ENCODE measurements at places on chromosomes 1 and 21.

DNA sequence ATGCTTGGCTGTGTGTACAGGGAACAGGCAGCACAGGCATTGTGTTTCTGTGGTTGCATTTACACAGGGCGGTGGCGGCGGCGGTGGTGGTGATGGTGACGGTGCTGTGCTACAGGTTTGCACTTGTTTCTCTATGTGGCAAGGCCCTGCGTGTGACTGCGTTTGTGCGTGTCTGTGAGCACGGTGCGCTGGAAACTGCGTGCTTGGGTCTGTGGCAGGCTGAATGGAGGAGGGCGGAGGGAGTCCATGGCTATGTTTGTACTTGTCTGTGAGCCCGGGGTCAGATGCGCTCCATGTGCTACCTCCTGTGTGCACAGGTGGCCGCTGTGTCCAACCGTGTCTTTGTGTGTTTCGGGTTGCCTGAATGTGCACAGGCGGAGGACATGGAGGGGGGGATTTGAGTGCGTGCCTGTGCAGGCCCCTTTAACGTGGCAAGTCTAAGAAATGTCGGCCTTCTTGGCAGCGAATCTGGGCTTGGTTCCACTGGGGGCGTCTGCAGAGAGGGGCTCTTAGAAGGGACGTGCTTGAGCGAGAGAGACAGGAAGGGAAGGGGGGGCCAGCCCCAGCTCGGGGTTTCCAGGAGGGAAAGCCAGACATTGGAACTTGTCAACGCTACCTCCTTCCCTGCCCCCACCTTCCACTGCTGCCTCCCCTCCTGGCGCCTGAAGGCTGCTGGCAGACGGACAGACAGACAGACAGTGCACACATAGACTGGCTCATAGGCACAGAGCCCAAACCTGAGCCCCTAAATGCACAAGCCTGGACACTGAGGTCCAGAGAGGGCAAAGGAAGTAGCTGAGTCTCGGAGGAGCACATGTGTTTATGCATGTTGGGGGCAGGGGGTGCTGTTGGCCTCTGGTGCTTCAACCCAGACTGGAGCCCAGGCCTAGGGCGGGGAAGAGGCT is 32.7 kb upstream of the WASF2 start:
- DNase-seq, result peak; percentile 47

DNA sequence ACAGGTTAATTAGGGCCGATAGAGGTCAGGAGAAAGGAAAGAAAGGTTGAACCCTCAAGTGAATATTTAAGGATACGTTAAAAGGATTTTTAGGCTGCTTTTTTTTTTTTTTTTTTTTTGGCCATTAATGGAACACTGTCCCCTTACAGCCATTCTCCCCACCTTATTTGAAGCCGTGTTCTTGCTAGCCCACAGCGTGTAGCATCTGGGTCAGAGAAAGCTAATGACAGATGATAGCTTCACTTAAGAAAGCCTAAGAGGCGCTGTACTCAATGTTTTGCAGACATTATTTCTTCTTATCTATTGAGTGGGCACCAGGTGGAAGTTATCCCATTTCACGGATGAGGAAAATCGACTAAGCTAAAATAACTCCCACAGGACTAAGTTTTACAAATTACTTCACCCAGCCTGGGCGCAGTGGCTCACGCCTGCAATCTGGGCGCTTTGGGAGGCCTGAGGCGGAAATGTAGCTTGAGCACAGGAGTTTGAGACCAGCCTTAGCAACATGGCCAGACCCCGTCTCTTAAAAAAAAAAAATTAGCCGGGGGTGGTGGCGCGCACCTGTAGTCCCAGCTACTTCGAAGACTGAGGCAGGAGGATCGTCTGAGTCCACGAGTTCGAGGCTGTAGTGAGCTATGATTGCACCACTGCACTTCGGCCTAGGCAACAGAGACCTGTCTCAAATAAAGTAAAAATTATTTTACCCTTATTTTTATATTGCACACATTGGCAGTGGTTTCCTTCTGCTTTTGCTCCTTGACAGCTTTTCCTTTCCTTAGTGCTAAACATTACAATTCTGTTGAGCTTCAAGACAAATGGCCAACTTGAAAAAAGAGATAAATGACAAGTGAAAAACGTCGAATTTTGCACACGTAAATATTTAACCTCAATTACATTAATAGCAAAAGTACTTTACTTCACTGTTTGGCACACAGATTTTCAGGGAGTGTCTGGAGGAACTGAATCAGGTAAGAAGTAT is 1.1 kb upstream of the PHTF1 start:
- DNase-seq, result no peak

DNA sequence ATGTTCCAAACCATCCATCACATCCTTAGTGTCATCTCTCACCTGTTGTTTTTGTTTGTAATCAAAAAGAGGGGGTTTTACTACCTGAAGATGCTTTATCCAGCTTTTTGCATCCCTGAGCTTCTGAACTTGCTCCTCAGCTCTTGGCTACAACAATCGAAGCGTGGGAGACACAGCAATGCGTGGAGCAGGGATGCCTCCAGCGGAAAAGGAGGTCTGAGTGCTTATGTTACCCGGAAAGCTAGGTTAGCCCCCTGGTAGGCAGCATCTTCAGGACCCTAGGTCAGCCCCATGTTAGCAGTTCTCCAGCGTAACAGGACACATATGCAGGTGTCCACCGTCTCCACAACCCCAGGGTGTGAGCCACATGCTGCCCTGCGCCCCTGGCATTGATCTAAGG is 141.5 kb downstream of the RRAGC start:
- no peak for DNase-seq

DNA sequence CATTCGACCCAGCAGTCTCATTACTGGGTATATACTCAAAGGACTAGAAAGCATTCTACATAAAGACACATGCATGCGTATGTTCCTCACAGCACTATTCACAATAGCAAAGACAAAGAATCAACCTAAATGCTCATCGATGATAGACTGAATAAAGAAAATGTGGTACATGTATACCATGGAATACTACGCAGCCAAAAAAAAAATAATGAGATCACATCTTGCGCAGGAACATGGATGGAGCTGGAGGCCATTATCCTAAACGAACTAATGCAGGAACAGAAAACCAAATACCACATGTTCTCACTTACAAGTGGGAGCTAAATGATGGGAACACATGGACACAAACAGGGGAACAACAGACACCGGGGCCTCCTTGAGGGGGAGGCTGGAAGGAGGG is 43.7 kb downstream of the ELF3 start:
- DNase-seq, result no peak

DNA sequence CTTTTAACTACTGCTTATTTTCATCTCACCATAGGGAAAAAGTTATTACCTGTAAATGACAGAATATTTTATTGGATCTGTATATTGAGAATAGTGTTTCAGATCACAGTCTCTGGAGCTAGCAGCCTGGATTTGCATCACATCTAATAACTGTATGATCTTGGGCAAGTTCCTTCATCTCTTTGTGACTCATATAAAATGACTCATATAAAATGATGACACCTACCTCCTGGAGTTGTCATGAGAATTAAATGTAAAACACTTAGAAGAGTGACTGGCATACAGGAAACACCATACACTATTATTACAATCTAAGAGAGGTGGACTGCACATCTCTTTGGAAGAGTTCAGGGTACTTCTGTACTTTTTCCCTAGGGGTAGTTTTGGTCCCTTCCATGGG is 421.3 kb downstream of the NEGR1 start:
- DNase-seq, result no peak

DNA sequence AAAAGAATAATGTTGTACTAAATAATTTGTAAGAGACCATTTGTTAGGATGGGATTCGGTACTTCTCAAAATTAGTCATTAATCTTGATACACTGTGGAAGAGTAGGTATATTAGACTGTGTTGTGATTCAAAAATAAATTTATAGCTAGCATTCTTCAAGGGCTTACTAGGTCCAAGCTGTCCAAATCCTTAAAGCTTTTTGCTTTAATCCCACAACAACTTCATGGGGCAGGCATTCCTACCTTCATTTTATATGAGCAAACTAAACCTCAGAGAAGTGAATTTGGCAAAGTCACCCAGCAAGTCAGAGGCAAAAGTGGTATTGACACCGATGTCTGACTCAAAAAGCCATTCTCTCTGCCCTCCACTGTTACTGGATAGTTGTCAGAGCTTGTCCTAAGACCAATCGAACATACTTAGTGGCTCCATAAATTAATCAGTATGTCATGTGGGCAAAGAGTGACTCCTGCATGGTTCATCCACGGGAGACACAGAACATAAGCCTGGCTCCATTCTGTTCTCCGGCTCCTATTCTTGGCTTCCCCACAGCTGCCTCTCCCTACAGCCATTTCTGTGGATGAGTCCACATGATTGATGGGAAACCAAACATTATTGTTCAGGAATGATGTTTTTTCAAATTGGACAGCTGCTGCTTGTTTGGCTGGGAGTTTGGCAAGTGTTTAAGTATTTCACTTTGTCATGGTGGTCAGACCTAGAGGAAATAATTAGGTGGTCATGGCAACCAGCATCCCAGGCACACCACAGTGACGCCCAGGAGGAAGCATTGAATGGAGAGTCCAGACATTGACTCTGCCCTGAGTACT is 133.4 kb upstream of the FGGY start:
- no peak for DNase-seq

- no peak for DNase-seq
Observed at GRCh38 chr1:218616681-218617080, 271.5 kb downstream of the TGFB2 start.

- DNase-seq, result no peak
Observed at GRCh38 chr1:67683766-67684525, 1.1 kb upstream of the GADD45A start.

- DNase-seq, result no peak
Observed at GRCh38 chr1:145978854-145979745, 14.6 kb downstream of the POLR3GL start.

Measured in HuH-7 (cell line).